ENCODE measurements at places on chromosomes 3 and 15.

- no peak for DNase-seq
Measured at GRCh38 chr15:33190539-33190938, 4.0 kb downstream of the FMN1 start.

- DNase-seq = no peak
Measured at GRCh38 chr3:45029661-45030060, 3.6 kb downstream of the CLEC3B start.

DNA sequence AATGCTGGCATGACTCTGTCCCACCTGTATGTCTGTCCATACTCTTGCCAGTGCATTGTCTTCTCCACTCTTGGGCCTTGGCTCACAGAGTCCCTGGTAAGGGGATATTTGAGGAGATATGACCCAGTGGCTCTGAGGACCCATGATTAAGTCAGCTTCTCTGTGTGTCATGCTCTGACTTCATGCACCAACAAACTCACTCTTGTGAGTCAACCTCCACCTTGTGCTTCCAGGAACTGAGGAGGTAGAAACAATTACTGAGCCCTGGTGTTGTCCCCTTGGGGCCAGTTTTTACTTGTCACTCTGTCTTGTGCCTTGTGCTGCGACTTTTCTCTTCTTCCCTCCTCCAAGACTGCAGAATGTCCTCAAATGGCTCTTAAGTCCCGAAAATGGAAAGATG, 127.1 kb downstream of the ABHD5 start:
- no peak for DNase-seq

GRCh38 chr15:25848784-25849156, 14.4 kb downstream of the ATP10A start:
- no peak for DNase-seq

DNA sequence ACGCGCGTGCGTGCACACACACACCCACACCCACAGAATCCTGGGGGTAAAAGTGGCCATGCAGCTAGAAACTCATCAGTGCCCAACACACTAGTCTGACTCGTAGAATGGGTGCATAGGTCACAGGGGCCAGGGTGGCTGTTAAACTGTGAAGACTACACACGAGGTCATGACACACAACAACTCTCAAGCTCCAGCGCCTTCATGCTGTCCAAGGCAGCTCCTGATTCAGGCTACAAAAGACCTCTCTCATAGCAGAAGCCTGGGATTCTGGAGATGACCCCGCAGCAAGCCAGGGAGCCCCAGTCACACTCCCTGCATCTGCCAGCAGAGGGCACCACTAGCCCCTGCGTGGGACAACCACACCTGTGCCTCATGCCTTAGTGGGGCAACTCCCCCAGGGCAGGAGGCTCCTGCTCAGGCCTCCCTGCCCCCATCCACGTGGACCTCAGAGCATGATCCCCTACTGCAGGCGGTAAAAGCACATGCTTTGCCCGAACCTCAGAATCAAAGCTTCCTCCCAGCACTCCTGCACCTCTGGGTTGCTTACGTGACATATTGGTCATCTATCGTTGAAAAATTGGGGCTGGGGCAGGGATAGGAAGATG, 93.1 kb downstream of the LRIG1 start:
- peak; percentile 69 for DNase-seq

DNA sequence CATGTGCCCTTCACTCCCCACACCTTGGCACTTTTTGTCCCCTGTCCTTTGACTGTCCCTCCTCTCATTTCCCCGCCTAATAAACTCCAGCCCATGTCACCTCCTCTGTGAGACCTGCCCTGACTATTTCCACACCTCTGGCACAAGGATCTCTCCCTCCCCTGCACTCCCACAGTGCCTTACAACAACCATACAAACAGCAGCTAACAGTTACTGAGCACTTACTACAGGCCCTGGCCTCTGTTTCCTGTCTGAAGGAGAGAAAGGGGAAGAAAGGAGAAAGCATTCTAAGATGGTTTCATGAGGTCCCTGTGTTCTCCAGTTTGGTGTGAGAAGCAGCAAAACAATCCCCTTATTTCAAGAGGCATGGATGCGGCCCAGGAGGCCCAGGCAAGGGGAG, 20.0 kb upstream of the TRH start:
- no peak for DNase-seq

GRCh38 chr15:80695911-80696661, 976 bp downstream of the ABHD17C start:
- no peak for DNase-seq

GRCh38 chr15:99416191-99417188, 149.3 kb upstream of the MEF2A start:
- DNase-seq = no peak

DNA sequence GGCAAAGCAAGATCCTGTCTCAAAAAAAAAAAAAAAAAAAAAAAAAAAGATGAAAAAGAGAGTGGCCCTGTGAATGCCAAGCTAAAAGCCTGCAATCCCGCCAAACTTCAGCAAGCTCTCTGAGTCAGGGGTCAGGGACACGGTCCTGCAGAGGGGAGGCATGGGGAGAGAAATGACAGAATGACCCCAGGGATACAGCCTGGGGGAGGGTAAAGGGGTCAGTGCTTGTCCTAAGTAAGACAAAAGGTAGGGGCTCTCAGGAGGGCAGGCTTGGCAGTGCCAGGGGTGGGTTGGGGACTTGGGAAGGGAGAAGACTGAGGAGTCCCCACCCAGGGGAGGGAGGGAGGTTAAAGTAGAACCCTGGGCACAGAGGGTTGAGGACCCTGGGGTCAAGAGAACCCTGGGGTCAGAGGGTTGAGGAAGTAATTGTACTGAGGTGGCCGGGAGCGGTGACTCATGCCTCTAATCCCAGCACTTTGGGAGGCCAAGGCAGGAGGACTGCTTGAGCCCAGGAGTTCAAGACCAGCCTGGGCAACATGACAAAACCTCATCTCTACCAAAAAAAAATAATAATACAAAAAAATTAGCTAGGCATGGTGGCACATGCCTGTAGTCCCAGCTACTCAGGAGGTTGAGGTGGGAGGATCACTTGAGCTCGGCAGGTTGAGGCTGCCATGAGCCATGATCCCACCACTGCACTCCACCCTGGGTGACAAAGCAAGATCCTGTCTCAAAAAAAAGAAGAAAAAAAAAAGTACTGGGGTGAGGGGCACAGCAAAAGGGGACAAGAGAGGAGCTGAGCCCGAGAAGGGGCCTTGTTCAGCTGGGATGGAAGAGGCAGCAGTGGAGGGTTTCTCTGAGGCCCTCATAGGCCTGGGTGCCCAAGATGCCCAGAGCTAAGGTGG, 5.2 kb upstream of the SEMA3B start:
- no peak for DNase-seq

DNA sequence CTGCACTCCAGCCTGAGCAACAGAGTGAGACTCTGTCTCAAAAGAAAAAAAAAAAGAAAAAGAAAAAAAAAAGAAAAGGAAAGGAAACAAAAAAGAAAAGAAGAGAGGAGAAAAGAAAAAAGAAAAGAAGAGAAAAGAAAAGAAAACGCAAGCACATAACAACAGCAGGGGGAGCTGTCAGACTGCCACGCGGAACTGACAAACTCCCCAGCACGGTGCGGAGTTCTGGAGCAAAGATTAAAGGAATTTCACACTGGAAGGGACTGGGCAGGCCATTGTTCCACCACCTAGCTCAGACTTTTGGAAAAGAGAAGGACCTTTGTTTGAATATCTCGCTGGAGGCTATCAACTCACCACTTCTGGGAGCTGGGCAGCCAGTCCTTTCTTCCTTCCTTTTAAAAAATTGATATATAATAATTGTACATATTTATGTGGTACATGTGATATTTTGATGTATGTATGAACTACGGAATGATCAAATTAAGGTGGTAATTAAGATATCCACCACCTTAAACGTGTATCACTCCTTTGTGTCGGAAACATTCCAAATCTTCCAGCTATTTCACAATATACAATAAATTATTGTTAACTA, 40.5 kb downstream of the DPPA2 start:
- DNase-seq = peak; percentile 28

DNA sequence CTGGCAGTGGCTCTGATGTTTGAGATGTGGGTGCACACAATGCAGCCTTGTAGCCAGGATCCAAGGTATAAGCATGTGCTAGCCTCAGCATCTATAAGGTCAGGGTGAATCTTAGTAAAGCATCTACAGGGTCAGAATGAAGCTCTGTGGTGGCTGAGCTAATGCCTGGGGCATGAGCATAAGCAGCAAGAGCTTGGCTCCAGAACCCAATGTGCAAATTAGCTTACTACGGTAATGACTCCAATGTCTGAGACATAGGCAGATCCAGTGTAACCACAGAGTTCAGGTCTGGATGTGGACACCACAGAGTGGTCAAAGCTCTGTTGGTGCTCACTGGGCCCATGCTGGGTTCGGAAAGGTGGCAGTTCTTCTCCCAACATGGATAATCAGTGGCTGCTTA, 304.5 kb upstream of the NECTIN3 start:
- DNase-seq = no peak

DNA sequence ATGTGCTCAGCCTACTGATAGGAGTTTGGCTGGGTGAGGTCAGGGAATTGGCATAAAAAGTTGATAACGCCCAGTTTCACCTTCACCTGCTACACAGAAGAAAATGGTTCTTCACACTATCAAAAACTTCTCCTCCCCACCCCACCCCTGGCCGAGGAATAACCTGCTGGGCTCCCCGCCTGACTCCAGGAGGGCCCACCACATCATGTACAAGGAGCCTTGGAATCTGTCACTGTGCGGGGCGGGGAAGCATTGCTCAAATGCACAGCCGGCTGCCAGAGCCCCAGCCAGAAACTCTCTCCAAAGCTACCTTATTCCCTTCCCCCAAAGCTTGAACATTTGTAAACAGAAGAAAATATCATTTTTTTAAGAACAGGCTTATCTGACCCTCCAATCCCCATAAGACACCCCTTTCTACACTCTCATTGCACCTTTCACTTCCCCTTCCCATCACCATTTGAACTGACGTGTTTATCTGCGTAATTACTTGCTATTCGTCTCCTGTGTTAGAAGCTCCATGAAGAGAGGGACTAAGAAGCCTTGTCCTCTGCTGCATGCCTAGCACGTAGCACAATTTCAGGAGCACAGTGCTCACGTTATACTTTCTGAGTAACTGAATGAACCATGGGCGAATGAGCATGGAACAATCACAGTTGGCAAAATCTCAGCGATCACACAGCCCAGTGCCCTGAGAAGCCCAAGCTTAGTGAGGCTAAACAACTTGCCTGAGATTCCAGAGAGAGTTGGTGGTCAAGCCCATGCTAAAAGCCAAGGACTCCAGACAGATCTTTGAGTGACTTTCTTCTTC, 82.9 kb downstream of the HES1 start:
- DNase-seq = no peak

GRCh38 chr3:182389071-182389815, 404.1 kb upstream of the ATP11B start:
- no peak for DNase-seq

DNA sequence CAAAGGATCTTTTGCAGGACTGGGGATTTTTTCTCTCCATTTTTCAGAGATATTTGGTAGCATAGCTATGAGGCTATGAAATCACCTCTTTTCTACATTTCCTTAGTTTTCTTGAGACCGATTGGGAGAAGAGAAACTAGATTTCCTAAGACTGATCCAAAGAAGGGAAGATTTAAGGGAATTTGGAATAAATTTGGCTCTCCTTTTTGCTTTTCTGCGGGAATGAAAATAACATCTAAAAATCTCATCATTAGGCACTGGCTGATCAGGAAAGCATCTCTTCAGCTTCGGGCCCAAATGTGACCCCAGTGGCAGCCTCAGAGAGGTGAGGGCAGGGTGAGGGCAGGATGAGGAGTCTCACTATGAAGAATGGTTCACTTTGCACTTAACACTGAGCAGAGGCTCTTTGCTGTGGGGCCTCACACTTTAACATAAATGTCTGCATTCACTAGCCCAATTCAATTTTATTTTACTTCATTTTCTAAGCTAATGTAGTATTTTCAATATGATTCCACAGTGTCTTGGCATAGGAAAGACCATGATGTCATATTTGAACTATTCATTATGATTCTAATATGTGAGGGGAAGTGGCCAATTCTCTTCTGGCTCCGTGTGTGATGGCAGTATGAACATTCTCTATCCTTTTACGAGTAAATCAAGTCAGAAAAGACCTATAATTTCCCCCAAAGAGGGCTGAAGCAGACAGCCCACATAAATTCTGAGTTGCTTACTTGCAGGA, 193.2 kb downstream of the MEX3B start:
- DNase-seq = no peak

- DNase-seq = no peak
Measured at GRCh38 chr3:112092496-112093179, 6.4 kb downstream of the C3orf52 start.

DNA sequence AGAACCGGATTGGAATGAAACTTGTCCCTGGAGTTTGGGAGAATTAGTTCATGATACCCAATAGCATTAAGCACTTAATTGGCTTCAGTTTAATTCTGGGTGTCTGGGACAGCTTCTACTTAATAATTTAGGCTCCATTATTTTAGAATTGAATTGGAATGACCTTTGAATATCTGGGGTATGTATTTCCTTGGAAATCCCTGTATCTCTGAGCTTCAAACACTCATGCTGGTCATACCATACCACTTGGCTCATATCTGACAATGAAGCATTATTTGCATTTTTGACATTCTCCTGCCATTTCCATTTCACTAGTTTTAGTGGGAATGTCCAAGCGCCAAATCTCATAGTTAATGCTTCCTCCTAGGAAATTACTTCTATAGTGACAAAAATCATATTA, 393.1 kb downstream of the DIPK2A start:
- DNase-seq = no peak

DNA sequence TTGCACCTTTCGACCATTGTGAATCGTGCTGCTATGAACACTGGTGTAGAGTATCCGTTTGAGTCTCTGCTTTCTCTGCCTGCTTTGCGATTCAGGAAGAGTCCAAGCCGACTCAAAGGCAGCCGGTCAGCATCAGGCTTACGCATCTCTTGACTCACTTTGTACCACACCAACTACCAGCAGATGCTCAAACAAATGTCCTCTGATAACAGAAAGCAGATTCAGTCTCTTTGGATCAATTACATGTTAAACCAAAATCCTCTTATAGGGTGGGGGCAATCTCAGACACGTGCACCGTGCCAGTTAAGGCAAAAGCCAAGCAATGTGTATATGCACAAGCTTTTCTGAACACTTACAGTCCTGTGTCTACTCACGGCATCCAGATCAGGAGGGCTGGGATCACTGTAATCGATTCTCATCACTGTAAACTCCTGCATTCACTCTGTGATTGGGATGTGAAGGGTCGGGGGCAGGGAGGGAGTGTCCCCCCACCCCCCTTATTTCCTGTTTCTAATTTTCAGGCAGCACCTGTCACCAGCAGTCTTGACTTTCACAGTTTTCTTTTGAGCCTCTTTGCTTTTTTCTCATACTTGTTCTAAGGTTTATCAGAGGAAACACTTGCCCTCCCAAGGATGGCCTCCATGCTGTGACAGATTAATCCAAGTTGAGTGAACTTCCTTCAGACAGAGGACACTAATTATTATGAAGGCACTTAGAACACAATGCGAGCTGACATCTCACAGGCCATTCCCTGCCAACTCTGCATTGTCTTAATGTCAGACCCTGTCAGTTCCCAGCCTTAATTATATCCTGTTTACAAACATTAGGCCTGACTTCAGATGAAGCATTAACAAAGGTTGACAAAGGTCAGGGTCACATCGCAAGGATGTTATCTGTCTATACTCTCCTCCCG, 153.5 kb downstream of the MECOM start:
- DNase-seq = no peak
